NCI-H1048 (cell line): ENCODE measurements at places on chromosomes 13 and 19.

- no peak for DNase-seq
These were observed 47.3 kb upstream of the CLDN10 start for GRCh38 chr13:95505265-95505664.

DNA sequence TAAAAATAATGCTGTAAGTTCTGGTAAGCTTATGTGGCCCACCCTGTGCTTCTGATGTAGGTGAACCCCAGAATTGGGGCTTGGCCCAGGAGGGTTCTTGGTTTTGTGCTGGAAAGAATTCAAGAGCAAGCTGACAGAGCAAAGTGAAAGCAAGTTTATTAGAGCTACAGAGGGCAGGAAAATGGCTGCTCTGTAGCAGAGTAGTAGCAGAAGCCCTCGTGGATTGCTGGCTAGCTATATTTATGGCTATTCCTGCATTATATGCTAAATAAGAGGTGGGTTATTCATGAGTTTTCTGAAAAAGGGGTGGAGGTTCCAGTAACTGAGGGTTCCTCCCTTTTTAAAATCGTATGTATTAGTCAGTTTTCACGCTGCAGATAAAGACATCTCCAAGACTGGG, 20.6 kb upstream of the ZNF599 start:
- DNase-seq, result no peak

DNA sequence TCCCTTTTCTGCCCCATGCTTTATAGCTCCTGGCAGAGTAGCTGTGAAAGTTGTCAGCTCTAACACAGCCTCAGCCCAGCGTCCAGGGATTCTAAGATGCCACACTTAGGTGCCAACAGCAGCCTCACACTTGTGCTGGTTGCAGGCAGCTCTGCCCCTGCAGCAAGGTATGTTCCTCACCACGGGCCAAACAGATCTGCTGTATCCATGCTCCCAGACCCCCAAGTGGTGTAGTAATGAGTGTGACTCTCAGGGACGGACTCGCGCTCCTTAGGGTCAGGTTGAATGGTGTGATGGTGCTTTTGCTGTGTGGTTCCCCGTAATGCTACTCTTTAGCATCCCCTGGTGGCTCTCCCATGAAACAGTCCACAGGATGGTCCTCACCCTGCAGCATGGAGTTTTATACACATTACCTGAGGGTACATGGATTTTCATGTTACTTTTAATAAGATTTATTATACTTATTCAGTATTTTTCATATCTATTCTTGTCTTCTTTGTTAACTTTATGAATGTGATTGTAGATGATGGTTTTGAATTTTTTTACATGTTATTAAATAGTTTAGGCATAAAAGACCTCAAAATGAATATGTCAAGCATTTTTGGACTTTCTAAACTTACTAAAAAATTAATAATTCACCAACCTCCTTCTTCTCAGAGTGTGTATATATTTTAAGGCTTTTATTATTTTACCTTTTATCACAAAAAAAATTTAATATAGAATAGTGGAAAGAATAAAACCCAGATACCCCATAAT, 232.5 kb downstream of the SLC7A1 start:
- peak; percentile 4 for DNase-seq

- DNase-seq, result no peak
These were observed 26.9 kb upstream of the KLF2 start for GRCh38 chr19:16297575-16298178.

DNA sequence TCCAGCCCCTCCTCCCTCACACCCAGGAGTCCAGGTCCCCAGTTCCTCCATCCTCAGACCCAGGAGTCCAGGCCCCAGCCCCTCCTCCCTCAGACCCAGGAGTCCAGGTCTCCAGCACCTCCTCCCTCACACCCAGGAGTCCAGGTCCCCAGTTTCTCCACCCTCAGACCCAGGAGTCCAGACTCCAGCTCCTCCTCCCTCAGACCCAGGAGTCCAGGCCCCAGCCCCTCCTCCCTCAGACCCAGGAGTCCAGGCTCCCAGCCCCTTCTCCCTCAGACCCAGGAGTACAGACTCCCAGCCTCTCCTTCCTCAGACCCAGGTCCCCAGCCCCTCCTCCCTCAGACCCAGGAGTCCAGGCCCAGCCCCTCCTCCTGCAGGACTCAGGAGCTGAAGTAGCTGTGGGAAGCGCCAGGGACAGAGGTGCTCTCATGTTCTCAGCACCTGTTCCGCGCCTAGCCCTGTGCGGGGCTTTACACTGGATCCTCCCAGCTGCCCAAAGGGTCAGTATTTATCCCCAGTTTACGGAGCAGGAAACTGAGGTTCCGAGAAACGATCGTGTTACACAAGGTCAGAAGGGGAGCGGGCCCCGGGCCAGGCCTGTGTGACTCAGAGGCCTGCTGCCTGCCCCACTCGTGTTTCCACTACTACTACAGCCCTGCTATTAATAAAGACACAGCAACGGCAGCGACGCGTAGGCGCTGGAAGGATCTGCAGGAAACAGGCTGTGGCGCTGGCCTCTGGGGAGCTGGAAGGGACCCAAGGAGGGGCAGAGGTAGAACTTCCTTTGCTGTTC, 1.7 kb upstream of the SBK3 start:
- no peak for DNase-seq

GRCh38 chr13:75016225-75016624, 465.7 kb downstream of the TBC1D4 start:
- no peak for DNase-seq

DNA sequence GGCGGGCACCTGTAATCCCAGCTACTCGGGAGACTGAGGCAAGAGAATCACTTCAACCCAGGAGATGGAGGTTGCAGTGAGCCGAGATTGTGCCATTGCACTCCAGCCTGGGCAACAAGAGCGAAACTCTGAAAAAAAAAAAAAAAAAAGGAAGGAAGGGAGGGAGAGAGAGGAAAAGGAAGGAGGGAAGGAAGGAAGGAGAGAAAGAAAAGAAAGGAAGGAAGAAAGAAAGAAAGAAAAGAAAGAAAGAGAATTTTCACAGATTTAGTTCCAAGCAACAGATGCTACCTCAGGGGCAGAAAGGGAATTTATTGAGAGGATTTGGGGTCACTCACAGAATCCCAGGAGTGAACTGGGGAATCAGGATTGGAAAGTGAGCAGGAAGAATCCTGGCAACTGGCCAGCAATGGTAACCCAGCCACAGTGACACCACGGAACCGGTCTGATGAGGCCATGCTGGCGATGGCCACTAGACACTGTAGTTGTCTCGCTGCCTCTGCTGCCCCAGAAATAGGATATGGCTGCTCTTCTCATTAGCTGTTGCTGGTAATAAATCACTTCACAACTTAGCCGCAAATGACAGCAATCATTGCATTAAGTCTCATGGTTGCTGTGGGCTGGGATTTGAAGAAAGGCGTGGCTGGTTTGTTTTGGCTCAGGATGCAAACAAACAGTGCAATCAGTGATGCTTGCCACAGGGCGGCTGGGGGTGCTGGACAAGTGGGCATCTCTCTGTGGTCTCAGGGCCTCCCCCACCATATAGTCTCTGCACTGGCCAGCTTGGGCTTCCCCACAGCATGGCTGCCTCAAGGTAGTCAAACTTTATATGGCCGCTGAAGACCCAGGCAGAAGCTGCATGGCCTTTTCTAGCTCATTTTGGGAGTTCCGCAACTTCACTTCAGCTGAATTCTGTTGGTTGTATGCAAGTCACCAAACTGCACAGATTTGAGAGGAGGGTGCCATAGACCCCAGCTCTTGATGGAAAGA, 5.2 kb upstream of the BCAM start:
- DNase-seq, result no peak

DNA sequence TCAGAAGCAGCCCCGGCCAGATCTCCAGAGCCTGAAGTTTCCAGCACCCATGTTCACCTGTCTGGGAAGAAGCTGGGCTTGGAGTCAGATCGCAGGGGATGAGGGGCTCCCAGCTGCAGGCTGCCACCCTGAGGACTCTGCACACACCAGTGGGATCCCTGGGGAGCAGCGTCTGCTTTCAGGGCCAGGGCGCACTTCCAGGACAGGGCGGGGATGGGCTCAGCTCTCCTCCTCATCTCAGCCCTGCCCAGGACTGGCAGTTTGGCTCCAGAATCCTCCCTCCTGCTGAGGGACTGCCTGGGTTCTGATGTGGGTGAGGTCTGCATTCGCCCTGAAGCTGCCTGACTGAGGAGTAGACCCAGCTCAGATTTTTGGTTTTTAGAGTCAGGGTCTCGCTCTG, 3.5 kb downstream of the SLC7A9 start:
- DNase-seq, result no peak

GRCh38 chr19:40084948-40085347, 5.8 kb downstream of the ZNF780A start:
- DNase-seq, result no peak

DNA sequence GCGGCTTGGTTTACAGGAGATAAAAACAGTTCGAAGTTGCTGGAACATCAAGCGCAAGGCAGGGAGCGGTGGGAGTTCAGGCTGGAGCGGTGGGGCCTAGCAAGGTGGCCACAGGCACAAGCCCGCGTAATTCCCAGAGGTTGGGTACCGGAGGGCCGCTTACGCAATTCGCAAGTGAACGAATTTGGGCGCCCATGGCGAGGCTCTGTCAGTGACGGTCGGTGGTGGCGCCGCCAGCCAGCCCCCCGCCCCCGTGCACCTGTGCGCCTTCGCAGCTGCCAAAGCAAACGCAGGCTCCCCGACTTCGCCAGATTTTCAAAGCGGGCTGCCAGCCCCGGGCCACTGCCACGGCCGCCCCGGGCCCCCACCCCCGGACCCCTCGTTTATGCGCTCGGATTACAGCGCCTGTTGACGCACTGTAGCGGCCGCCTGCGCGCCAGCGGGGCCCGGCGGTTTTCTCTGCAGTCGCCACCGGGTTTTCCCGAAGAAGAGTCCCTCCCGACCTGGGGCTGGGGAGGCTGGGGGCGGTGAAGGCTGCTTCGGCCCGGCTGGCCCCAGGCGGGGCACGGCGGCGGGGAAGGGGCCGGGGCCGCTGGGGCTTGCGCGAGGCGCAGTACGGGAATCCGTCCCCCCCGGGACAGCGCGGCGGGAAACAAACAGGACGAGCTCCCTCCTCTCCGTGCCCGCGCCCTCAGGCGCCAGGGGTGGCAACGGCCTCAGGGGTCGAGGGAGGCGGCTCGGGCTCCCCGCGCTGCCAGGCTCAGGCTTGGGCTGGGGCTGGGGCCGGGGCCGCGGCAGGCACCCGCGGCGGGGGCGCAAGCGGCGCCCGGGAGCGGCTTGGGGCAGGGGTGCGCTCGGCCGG, 709 bp downstream of the N4BP2L1 start:
- no peak for DNase-seq

DNA sequence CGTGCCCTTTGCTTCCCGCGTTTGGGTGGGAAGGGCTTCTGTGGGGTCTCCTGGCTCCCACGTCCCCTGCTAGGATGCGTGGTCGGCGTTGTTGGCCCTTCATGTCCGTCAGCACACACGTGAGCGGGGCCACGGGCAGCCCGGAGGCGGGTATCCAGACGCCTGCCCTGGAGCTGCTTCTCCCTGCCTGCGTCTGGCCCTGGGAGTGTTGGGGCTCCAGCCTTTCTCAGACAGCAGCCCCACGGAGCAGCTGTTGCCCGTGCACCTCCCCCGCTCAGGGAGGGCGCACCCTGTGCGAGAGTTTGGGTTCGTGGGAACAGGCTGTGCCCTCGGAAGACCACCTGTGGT, 14.5 kb downstream of the DAZAP1 start:
- DNase-seq, result no peak

GRCh38 chr13:94710065-94710781, 2.1 kb downstream of the SOX21 start:
- no peak for DNase-seq

DNA sequence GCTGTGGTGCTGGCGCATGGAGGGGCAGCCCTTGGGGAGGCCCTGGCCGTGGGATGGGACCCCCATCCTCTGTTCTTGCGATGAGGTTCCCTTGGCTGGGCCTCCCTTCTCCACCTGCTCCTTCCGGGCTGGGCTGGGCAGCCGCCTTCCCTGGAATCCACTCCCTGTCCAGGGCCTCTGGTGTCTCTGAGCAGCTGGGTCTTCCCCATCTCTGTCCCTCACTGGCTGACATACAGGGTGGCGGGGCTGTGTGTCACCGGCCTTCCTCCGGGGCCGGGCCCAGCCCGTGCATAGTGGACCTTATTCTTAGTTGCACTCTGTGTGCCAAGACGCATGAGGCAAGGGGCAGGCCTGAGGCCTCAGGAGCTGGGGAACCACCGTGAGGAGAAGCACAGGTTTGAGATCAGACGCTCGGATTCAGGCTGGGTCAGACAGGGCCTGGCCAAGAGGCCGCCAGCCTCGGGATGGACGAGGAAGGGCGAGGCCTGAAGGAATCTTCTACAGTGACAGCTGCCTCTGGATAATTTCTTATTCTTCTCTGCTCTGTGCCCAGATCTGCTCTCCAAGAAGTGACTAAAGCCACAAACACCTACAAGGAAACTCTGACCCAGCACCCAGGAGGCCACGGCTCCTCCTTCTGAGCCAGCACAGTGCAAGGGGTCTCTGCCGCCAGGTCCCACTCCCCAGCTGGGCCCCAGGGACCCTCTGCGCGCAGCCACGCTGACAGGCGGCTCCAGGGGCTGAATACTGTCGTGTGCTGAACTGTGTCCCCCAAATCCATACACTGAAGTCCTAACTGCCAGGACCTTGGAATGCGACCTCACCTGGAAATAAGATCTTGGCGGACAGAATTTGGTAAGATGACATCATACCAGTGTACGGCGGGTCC, 11.0 kb downstream of the SGTA start:
- no peak for DNase-seq

DNA sequence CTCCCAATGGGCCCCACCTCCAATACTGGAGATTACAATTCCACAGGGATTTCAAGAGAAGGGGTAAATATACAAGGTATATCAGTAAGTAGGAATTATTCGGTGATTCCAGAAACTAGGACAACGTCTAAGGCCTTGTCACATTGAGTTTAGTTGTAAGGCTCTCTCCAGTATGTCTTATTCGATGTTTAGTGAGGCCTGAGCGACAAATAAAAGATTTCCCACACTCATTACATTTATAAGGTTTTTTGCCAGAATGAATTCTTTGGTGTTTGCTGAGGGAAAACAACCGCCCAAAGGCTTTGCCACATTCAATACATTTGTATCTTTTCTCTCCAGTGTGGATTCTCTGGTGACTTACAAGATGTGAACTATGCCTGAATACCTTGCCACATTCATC, 19.1 kb upstream of the ZNF841 start:
- no peak for DNase-seq

GRCh38 chr19:29366757-29367156, 153.8 kb upstream of the UQCRFS1 start:
- DNase-seq, result no peak

GRCh38 chr13:39767791-39768517, 112.5 kb downstream of the COG6 start:
- no peak for DNase-seq
